ENCODE measurements at places on chromosomes 5 and 9.

GRCh38 chr5:130321931-130322330, 417.7 kb downstream of the CHSY3 start:
- no peak for DNase-seq

- no peak for DNase-seq
Measured at GRCh38 chr5:36457511-36458270, 148.7 kb upstream of the SLC1A3 start.

DNA sequence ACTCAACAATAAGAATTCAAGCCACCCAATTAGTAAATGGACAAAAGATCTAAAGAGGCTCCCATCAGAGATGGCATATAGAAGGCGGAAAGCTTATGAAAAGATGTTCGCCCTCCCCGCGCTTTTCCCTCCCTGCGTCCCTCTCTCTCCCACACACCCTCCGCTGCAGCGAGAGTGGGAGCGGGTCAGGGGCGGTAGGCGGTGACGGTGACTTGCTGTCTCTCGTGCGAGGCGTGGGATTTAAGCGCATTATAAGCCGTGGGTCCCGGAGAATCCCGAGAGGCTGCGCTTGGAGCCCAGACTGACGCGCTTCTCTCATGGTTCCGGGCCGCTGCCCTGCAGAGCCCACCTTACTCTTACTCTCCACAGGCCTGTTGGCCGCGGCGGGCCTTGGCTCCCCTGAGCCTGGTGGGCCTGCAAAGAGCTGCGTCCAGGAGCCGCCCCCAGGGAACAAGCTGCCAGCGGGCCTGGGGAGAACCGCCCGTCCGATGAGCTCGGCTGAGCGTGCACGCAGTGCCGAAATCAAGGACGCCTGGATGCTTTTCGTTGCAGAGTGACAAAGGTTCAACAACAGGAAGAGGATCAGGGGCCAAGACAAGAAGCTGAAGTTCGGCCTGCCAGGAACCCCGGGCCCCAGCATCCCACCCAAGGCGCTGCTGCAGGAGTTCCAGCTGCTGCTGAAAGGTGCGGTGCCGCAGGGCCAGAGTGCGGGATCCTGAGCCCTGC, 42.6 kb upstream of the BICD2 start:
- DNase-seq: no peak

GRCh38 chr9:34426347-34427074, 31.9 kb downstream of the FAM219A start:
- no peak for DNase-seq

DNA sequence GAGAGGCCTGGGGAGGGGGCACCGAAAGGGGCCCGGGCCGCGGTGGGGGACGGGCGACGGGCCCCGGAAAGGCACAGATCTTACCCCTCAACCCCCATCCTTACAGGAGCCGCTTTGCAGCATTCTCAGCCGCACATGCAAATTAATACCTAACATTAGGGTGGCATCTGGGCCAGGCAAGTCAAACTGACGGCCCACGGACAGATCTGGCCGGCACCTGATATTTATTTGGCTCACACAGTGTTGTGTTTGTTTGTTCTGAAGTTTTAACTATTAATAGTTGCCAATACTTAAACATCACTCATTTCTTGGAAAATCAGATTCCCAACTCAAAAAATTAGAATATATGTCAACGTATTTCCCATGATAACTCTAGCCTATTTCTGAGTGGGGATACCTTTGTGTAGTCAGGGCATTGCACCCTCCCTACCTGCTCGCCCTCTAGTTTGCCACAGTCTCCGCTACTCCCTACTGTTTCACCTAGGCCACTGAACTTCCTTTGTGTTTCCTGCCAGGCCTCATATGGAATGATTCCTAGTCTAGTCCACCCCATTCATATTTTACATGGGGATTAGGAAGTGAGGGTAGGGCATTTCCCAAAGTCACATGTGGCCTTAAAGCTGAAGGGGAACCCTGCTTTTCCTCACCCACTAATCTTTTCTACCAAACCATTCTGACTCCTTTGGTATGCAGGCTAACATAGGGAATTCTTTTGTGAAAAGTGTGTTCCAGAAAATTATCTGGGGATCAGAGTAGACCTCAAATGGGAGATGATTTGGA, 71.9 kb upstream of the LARP1 start:
- DNase-seq: no peak

DNA sequence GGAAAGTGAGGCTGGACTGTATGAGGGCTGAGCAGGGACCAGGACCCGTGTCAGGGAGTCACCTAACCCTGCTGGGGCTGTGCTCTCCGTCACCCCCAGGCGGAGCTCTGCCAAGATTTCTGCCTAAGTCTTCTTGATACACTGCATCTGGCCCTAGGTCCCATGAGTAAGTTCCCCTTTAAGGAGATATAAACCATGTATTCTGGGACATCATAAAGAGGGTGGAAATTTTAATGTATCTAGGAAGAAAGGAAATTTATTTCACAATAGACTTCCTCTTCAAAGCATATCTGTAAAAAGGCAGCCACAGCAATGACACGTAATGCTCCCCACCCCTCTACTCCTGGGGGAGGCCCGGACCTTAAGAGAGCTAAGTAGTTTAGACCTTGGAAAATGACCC, 183.4 kb downstream of the FBXL7 start:
- no peak for DNase-seq

DNA sequence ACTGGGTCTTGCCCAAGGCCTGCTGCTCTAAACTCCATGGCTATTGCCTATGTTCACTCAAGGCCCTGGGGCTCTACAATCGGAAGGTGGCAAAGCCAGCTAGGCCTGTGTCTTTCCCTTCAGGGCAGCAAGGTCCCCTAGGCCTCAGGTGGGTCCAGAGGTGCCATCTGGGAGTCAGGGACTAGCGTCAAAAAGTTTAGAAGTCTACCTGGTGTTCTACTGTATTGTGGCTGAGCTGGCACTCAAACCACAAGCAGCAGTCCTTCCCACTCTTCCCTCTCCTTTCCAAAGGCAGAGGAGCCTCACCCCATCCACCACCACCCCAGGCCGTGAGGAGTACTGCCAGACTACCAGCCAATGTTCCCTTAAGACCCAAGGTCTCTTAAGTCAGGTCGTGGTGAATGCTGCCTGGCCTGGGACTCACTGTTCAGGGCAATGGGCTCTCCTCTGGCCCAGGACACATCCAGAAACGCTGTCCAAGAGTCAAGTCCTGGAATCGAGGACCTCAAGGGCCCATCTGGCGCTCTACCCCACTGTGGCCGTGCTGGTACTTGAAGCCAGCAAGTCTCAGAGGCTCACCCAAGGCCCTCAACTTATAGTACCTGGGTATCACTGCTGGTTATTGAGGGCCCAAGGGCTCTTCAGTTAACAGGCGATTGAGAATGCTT, 13.0 kb upstream of the SARDH start:
- DNase-seq: no peak

DNA sequence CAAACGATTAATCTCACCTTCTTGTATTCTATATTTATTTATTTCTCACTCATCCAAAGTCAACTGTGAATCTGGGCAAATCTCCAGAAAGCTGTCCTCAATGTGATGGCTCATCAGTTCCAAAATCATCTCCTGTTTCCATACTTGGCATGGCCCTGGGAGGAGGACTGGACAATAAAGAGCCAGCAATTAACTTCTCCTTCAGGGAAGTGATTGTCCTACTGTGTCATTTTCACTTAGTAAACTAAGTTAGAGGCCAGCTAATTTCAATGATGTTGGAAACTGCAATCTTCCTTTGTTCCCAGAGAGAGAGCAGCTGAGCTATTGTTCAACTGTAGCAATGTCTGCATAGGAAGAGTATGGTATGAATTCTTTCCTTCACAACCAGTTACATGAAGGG, 17.5 kb downstream of the CDH12 start:
- DNase-seq: no peak

DNA sequence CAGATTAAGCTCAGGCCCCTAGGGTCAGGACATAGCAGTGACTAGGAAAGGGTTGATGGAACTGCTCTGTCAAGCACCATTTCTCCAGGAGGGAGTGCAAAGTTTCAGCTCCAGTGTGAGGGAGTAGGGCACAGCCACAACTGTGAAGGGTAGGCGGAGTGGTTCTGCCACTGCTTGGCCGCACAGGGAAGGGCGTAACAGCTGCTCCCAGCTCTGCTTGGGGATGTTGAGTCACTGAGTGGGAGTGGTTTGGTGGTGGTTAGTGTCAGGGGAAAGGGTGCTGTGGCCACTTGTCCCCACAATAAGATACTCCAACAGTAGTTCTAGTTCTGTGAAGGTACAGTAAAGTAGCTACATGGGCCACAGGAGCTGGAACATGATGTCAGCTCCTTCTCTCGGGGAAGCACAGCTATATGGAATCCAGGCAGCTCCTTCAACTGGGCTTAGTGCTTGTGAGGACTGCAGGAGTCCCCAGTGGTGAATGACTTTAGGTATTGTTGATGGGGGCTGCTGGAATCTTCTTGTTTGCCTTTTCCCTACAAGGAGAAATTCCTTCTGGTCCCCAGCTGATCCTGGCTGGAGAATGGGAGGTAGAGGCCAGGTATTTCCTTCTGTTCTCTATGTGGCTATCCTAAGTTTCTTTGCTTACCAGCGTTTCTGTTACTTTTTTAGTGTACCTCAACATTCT, 314.5 kb downstream of the SPATA31D1 start:
- no peak for DNase-seq

- DNase-seq: no peak
Measured at GRCh38 chr5:1106385-1107166, 5.3 kb downstream of the SLC12A7 start.

- DNase-seq: no peak
Measured at GRCh38 chr5:132637241-132637640, 20.7 kb upstream of the IL13 start.

DNA sequence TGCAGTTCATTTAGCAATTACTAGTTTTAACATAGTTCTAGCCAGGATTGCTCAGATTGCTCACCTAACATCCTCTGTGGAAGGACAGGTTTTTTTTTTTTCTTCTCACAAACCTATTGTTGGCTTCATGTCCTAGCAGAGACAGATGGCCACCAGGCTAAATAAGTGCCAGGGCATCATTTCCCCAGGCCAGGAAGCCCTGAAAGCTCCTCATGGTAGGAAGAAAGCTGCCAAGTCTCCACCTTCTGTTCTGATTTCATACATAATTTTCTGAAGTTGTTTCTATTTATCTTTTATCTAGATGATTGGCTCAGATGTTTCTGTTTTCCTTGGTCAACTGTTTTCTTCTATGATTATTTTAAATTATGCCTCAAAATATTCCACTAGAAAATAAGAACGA, 31.0 kb downstream of the EFCAB9 start:
- no peak for DNase-seq

GRCh38 chr9:29796291-29796952, 2223.1 kb upstream of the C9orf72 start:
- DNase-seq: no peak

- no peak for DNase-seq
Measured at GRCh38 chr9:120214332-120214731, 365.6 kb downstream of the CDK5RAP2 start.

DNA sequence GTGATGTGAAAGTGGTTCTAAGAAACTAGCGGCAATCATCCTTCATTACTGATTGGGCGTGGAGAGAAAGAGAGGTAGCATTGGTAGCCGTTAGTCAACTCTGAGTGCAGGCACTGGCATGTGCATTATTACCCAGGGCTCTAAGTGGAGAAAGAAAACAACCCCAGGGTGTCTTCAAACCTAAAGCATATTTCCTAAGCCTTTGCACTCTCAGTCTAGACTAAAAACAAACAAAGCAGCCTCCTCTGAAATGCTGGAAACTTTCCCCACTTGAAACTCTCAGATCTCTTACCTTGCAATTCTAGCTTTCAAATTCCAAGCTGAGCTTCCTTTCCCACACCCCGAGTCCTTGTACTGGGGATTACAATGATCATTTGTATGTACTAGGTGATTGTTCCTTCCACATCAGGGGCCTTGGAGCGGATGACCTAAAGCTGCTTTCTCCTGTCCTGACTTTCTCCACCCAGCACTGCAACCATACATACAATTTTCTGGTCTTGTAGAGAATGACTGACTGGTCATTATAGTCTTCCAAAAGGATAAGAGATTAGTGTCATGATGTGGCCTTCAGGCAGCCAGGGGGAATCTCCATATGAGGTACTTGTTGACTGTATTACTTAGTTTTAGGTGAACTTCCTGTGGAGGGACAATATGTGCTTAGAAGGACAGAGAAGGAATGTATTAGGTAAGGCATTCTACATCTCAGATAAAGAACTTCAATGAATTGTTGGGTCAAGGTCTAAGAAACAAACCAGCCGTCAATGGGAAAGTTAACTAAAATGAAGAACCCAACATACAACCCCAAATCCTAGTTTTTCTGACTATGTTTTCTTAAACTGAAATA, 98.3 kb upstream of the CDKN2B start:
- DNase-seq: no peak

GRCh38 chr5:166856791-166857190, 1434.7 kb upstream of the WWC1 start:
- DNase-seq: no peak

- no peak for DNase-seq
Measured at GRCh38 chr9:125630436-125630835, 76.6 kb downstream of the MAPKAP1 start.

GRCh38 chr9:1738511-1739100, 276.5 kb upstream of the SMARCA2 start:
- no peak for DNase-seq

GRCh38 chr5:54150841-54151240, 159.5 kb downstream of the ARL15 start:
- DNase-seq: no peak

DNA sequence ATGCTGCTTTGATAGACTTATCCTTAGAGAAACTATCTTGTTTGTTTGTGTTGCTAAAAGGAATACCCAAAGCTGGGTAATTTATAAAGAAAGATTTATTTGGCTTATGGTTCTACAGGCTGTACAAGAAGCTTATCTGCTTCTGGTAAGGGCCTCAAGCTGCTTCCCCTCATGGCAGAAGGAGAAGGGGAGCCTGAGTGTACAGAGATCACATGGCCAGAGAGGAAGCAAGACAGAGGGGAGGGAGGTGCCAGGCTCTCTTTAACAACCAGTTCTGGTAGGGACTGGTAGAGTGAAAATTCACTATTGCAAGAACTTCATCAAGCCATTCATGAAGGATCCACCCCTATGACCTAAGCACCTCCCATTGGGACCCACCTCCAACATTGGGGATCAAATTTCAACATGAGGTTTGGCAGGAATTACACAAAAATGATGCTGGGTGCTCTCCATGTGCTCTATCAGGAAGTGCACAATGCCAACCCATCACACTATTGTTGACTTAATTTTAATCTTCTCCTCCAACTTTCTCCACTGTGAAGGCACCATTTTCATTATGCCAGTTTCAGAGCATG, 115.1 kb upstream of the SHB start:
- no peak for DNase-seq

DNA sequence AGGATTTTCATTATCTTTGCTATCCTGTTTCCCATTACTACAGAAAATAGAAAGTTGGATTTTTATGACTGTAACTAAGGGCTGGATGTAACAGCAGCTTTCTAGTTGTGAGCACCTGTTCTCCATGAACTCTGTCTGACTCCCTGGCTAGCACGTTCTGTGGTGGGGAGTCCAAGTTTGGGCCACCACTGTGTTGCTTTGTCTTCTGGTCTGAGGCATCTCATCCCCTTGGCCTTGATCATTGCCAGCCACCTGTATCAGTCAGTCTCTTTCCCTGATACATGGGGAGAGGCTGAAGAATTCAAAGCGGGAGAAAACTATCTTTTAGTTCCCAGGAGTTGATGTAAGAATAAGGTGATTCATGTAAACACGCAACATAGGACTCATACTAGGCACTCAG, 33.4 kb downstream of the WDR70 start:
- DNase-seq: no peak

All from AG09309 (cell line).